ENCODE measurements at places on chromosomes 6 and 20. TPM values are rescaled to one million over a fixed set of nuclear protein-coding genes. Genes with fewer than 3 reads are reported as not detected.

- no peak overlapping the region for H3K27ac ChIP-seq
- H3K4me3 ChIP-seq = no peak overlapping the region
- H3K36me3 ChIP-seq = no peaks in the 10 kb centered on the region
- no peaks in the 10 kb centered on the region for H3K27me3 ChIP-seq
- no peak for DNase-seq
- H3K4me1 ChIP-seq = no peaks in the 10 kb centered on the region
Measured at GRCh38 chr20:32664012-32664677, 9.6 kb downstream of the C20orf203 start.

DNA sequence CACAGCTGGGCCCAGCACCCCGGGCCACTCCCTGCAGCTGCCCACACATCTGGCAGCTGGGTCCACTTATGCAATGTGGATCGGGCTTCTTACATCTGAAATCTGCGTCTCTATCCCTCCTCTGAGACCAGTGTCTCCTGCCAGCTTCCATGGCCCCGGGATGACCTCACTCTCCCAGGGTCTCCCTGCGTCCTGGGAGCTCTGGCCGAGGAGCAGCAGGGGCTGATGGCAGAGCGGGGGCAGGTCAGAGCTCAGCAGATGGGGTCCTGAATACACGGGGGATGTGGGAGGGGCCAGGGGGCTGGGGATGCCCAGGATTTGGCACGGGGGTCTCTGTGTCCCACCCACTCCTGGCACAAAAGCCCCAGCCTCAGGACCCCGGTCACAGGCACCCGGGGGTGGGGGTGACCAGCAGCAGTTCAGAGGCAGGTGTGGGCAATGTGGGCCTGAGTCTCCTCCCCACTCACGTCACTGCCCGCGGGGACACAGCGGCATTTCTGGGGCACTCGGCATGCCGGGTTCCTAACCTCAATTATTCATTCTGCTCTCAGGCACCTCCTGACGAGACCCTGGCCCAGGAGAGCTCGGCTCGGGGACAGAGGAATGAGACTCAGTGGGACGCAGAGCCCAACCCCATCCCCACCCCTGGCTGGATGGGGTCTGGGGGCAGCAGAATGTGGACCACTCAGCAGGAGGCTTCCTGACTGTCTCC is 16.4 kb downstream of the CHRNA4 start:
- H3K27ac ChIP-seq = no peak overlapping the region
- H3K36me3 ChIP-seq = peaks cover 5% of the 10 kb centered on the region
- peaks cover 68% of the 10 kb centered on the region for H3K27me3 ChIP-seq
- DNase-seq = no peak
- no peaks in the 10 kb centered on the region for H3K4me1 ChIP-seq
- no peak overlapping the region for H3K4me3 ChIP-seq

DNA sequence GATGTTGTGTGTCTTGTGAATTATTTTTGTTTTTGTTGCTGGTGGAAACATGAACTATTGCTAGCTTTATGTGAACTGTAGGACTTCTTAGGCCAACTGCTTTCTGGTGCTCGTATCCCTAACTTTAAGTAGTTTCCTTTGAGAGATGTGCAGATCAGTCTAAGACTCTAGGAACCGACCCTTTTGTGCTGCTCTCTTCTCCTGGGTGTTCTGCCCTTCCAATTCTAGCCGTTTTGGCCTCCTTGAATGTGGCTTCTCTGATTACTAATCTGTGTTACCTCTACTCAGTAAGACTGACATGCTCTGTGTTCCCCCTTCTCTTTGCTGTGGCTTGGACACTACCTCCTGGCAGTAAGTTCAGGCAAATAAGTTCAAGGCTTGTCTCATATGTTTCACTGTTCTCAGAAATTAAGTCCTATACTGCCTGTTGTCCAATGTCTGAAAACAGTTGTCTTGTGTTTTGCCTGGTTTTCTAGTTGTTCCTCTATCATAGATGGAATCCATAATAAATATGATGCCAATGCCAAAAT is 58.0 kb downstream of the FOXO3 start:
- H3K4me1 ChIP-seq = peaks cover 48% of the 10 kb centered on the region
- no peak overlapping the region for H3K4me3 ChIP-seq
- H3K36me3 ChIP-seq = peaks cover 9% of the 10 kb centered on the region
- H3K27me3 ChIP-seq = no peaks in the 10 kb centered on the region
- DNase-seq = no peak

- no peak overlapping the region for H3K4me3 ChIP-seq
- peaks cover 12% of the 10 kb centered on the region for H3K4me1 ChIP-seq
- H3K36me3 ChIP-seq = peaks cover 4% of the 10 kb centered on the region
- DNase-seq = no peak
- H3K27me3 ChIP-seq = peaks cover 90% of the 10 kb centered on the region
- no peak overlapping the region for H3K27ac ChIP-seq
Measured at GRCh38 chr6:33187809-33188208, 4.5 kb downstream of the COL11A2 start.

GRCh38 chr6:114049367-114049966 is 78.5 kb upstream of the HDAC2 start:
- peak overlapping the region; percentile 0 for H3K4me3 ChIP-seq
- peak overlapping the region; percentile 12 for H3K27ac ChIP-seq
- H3K4me1 ChIP-seq = peaks cover 30% of the 10 kb centered on the region
- DNase-seq = peak; percentile 34
- H3K36me3 ChIP-seq = no peaks in the 10 kb centered on the region

GRCh38 chr6:6973721-6974120 is 134.0 kb upstream of the RREB1 start:
- no peak overlapping the region for H3K27ac ChIP-seq
- peaks cover 20% of the 10 kb centered on the region for H3K4me1 ChIP-seq
- no peak overlapping the region for H3K4me3 ChIP-seq
- H3K36me3 ChIP-seq = peaks cover 8% of the 10 kb centered on the region
- no peak for DNase-seq

- peaks cover 31% of the 10 kb centered on the region for H3K27me3 ChIP-seq
- no peaks in the 10 kb centered on the region for H3K36me3 ChIP-seq
- H3K4me1 ChIP-seq = no peaks in the 10 kb centered on the region
- DNase-seq = no peak
- H3K27ac ChIP-seq = no peak overlapping the region
- no peak overlapping the region for H3K4me3 ChIP-seq
Measured at GRCh38 chr20:61253264-61253639, 1.2 kb downstream of the CDH4 start.

GRCh38 chr6:147119310-147119709 is 84.9 kb upstream of the STXBP5 start:
- H3K36me3 ChIP-seq = no peaks in the 10 kb centered on the region
- no peaks in the 10 kb centered on the region for H3K4me1 ChIP-seq
- H3K27me3 ChIP-seq = no peaks in the 10 kb centered on the region
- H3K27ac ChIP-seq = no peak overlapping the region
- no peak for DNase-seq

GRCh38 chr6:79070206-79070825 is 7.7 kb downstream of the PHIP start:
- no peak overlapping the region for H3K27ac ChIP-seq
- no peak overlapping the region for H3K4me3 ChIP-seq
- H3K4me1 ChIP-seq = no peaks in the 10 kb centered on the region

DNA sequence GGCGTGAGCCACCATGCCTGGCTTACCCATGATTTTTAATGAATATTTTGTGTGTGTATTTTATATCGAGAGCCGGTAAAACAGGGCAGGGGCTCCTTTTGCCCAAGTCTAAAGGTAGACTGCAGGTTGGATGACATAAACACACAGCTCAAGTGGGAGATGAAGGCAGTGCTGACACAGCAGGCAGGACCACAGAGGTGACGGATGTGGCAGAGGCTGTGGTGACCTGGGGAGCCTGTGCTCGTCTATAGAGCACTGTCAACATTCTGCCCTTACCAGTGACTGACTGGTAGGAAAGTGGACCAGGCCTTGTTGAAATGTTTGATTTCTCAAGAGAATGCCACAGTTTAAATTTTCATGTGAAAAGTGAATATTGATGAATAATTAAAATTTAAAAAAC is 137.5 kb downstream of the ZFP64 start:
- H3K36me3 ChIP-seq = peaks cover 5% of the 10 kb centered on the region
- no peaks in the 10 kb centered on the region for H3K4me1 ChIP-seq
- no peaks in the 10 kb centered on the region for H3K27me3 ChIP-seq

DNA sequence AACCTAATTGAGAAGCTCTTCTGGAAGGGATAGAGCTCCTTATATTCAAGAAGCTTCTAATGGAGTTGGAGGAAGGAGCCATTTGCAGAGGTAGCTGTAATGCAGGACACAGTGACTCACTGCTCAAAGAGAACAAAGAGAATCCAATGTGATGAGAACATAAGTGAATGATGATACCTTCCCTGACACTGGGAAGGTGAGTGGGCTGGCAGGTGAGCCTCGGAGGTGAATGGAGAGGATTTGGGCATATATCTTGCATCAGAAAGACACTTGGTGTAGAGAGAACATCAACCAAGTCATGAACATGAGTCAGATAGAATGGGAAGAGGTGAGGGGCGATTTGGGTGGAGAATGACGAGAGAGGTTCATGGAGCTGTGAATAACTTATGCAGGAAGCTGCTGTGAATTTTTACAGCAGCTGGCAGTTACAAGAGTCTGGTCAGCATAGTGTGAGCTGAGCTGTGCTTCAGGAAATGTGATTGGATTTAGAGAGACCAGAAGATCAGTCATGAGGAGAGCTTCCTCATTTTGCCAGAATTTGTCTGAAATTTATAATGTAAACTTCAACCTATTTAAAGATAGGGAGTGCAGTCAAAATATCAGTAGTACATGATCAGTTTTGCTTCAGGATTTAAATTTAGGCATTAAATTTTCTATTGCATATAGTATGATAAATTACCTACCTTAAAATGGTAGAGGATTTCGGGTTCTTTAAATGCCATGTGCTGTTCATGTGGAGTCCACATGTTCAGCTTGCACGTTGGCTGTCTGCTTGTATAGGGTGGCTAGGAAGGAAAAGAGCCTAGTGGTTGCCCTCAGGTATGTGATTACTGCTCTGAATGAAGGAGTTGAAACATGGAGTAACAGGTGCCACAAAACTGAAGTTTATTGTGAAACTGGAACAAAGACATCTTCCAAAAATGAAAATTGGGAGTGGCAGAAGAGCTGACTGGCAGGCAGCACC is 59.2 kb upstream of the KIF25 start:
- peaks cover 13% of the 10 kb centered on the region for H3K36me3 ChIP-seq
- H3K4me1 ChIP-seq = peaks cover 7% of the 10 kb centered on the region
- no peak overlapping the region for H3K4me3 ChIP-seq
- no peaks in the 10 kb centered on the region for H3K27me3 ChIP-seq
- no peak for DNase-seq

DNA sequence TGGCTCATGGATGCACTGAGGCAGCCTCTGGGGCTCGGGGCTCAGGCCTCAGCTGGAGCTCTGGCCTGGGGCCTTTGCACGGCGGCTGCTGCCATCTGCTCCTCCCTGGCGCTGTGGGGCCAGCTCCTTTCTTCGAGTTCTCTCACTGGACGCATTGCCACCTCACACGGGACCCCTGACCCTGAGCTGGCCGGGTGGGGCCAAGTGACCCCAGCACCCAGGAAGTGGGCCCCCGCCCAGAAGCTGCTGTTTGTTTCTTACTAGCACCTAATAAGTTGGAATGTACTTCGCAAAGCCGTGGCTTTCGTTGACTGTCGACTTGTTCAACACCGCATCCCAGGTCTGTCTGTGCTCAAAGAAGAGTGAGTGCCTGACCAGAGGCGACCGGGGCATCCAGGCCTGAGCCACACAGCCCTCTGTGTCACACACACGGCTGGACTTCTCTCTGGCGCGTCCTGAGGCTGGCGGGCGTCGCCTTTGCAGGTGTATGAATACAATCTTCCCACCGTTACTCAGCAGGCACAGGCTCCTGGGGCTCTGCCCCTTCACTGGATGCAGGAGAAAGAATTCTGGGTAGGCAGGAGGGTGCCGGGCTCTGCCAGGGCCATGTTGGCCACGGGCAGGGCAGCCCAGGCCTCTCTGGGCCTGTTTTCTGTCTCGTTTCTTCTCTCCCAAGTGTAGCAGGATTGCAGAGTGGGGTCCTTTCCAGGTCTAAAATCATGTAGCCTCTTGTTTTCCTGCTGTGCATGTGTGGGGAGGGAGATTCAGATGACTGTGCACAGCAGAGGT is 112.9 kb downstream of the DLL1 start:
- H3K27ac ChIP-seq = no peak overlapping the region
- H3K4me3 ChIP-seq = no peak overlapping the region
- H3K4me1 ChIP-seq = no peaks in the 10 kb centered on the region
- no peak for DNase-seq
- peaks cover 15% of the 10 kb centered on the region for H3K36me3 ChIP-seq

GRCh38 chr6:30169658-30170614 is 6.6 kb downstream of the TRIM15 start:
- H3K27ac ChIP-seq = no peak overlapping the region
- H3K4me3 ChIP-seq = no peak overlapping the region
- H3K4me1 ChIP-seq = peaks cover 13% of the 10 kb centered on the region
- H3K36me3 ChIP-seq = peaks cover 19% of the 10 kb centered on the region
- H3K27me3 ChIP-seq = no peaks in the 10 kb centered on the region

DNA sequence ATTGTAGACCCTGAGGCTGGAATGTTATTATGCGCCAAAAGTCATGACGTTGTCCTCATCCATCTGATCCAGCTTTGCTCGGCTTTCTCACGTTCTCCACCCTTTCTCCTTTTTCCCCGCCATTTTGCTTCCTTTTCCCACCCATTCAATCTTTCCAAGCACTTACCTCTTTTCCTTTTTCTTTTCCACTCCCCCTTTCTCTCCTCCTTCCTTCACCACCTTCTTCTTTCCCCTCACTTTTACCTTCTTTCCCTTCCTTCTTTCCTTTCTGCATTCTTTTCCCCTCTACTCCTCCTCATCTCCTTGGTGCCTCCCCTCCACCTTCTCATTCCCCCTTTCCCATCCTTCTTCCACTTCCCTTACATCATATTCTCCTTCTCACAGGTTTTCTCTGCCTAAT is 304.8 kb upstream of the TSHZ2 start:
- no peaks in the 10 kb centered on the region for H3K36me3 ChIP-seq
- no peak for DNase-seq
- H3K4me1 ChIP-seq = no peaks in the 10 kb centered on the region
- no peak overlapping the region for H3K27ac ChIP-seq

GRCh38 chr6:4740032-4740431 is 36.2 kb upstream of the CDYL start:
- no peak overlapping the region for H3K4me3 ChIP-seq
- peaks cover 8% of the 10 kb centered on the region for H3K4me1 ChIP-seq
- H3K36me3 ChIP-seq = no peaks in the 10 kb centered on the region
- no peaks in the 10 kb centered on the region for H3K27me3 ChIP-seq
- no peak for DNase-seq

DNA sequence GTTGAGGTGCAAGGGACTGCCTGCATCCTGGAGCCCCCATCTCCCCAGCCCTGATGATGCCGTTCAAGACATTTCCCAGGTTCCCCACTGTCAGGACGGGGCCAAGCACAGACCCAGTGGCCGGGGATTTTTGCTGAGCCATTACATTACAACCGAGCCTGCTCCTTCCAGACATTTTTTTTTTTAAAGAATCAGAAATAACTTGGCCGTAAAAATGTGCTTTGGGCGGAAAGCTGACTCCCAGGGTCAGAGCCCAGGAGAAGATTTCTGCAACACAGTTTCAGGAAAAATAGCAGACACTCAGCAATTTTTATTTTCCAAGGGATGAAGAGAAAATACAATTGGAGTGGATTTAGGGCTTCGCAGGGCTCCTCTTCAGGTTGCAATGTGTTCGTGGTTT is 87.9 kb downstream of the LRFN2 start:
- H3K4me3 ChIP-seq = no peak overlapping the region
- H3K27ac ChIP-seq = no peak overlapping the region
- no peak for DNase-seq

Gene DEFB124
- total RNA-seq = not detected

Gene HLA-DRB1
- total RNA-seq = 141 TPM

Gene SMPDL3A
- 1.8 TPM for total RNA-seq

Gene ZBTB46
- 2.5 TPM for total RNA-seq

Gene IYD
- total RNA-seq = 0.92 TPM

Gene ABCF1
- total RNA-seq = 92.4 TPM

Gene TP53TG5
- 0.52 TPM for total RNA-seq

Gene CCN5
- 0.94 TPM for total RNA-seq

Data from Calu3 (cell line).